ENCODE measurements at places on chromosomes 6 and 20.

GRCh38 chr6:73515204-73515655 lies 5.6 kb downstream of the EEF1A1 start:
- DNase-seq: no peak

DNA sequence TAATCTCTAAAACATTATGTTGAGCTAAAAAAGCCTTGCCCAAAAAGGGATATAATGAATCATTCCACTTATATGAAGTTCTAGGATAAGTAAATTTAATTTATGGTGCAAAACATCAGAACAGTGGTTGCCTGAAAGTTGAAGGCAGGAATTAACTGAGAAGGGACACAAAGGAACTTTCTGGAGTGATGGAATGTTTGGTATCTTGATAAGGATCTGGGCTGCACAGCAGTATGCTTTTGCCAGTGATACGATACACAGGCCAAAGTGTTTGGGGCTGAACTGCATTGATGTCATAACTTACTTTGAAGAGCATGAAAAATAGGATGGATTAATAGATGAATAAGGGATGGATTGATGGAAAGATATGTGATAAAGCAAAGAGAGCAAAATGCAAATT lies 146.1 kb upstream of the LRFN2 start:
- DNase-seq: peak; percentile 5

GRCh38 chr6:156916130-156916801 lies 139.1 kb downstream of the ARID1B start:
- no peak for DNase-seq

- no peak for DNase-seq
Measured at GRCh38 chr6:143468026-143468425, 17.4 kb downstream of the PEX3 start.

DNA sequence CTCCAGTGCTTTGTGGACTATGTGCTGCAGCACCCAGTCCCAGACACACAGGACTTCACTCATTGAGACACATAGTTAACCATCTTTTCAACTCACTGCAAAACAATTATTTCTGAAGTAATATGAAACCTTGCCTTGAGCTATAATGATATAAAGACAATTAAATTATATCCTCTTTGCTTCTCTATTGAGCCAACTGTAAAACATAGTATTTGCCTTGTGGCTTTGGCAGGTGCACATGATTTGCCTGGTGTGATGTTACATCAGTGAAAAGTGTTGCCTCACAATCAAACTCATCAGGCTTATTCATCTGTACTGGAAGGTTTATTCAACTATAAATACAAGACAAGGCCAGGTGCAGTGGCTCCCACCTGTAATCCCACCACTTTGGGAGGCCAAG lies 80.6 kb downstream of the NCOA7 start:
- DNase-seq: no peak

GRCh38 chr20:53935344-53936084 lies 134.9 kb downstream of the BCAS1 start:
- no peak for DNase-seq

GRCh38 chr20:57208198-57208597 lies 58.2 kb downstream of the BMP7 start:
- no peak for DNase-seq
